ENCODE measurements at places on chromosomes 5 and 9.

DNA sequence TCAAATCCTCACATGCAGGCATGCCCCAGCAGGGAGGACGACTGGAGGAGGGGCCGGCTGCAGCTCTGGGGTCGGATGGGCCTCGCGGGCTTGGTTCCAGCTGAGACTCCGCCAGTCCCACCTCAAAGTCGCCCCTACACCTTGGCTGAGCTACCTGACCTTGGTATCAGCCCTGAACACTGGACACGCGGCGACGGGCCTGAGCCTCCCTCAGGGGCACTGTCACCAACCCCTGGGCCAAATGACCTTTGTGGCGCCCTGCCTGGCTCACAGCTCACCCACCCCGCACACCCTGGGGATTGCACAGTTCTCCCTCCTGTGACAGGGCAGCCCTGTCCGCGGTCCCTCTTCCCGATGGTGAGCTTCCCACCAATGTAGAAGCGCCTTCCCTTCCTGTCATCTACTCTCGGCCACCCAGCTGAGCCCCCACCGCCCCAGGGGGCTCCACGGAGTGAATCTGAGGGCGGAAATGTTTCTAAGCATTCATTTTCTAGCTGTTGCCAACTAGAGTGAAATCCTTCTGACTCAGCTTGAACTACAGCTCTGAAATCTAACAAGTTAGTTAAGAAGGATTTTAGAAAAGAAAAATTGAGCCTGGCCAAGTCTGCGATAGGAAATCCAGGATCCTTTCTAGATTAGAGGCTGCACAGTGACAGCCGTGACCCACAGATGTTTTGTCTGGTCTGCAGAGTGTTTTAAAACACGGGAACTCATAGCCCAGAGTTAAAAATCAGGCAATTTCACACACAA, 138.9 kb upstream of the PHYKPL start:
- DNase-seq = no peak

DNA sequence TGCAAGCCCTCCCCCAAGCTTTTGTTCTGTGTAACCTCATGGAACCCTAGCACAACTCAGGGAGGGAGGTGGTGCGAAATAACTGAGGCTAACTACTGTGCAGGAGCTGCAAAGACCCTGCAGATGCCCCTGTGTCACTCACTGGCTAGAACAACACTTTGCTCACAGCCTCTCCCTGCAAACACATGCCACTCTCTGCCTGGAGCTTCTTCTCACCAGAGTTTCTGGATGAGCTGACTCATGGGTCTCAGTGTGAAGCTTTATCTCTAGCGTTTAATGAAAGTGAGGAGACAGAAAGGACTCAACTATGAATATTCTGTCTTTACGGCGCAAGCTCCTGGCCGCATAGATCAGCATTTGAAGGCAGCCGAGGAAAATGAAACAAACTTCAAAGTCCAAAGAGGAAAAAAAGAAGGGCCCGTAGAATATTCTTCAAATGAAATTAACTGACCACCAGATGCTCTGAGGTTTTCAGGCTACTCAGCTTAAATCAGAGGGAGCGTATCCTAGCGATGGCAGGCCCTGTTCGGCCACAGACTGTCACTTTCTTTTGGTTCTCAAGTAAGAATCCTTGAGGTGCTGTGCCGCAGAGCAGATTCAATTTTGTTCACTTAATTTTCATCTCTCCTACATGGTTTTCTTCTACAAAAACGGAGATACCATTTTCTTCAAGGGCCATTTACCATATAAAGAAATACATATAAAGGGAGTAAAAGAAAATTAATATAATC, 77.7 kb upstream of the TAS2R1 start:
- DNase-seq = no peak

GRCh38 chr5:856531-857425, 6.0 kb upstream of the ZDHHC11 start:
- no peak for DNase-seq

- no peak for DNase-seq
Measured at GRCh38 chr9:18018661-18019060, 439.8 kb downstream of the SH3GL2 start.

- no peak for DNase-seq
Measured at GRCh38 chr5:89595056-89595455, 712.1 kb upstream of the MEF2C start.

- DNase-seq = no peak
Measured at GRCh38 chr5:180234271-180234670, 25.3 kb upstream of the RASGEF1C start.

- DNase-seq = no peak
Measured at GRCh38 chr9:37528652-37529471, 43.1 kb downstream of the POLR1E start.

- no peak for DNase-seq
Measured at GRCh38 chr5:66322786-66323528, 178.9 kb downstream of the SREK1 start.

DNA sequence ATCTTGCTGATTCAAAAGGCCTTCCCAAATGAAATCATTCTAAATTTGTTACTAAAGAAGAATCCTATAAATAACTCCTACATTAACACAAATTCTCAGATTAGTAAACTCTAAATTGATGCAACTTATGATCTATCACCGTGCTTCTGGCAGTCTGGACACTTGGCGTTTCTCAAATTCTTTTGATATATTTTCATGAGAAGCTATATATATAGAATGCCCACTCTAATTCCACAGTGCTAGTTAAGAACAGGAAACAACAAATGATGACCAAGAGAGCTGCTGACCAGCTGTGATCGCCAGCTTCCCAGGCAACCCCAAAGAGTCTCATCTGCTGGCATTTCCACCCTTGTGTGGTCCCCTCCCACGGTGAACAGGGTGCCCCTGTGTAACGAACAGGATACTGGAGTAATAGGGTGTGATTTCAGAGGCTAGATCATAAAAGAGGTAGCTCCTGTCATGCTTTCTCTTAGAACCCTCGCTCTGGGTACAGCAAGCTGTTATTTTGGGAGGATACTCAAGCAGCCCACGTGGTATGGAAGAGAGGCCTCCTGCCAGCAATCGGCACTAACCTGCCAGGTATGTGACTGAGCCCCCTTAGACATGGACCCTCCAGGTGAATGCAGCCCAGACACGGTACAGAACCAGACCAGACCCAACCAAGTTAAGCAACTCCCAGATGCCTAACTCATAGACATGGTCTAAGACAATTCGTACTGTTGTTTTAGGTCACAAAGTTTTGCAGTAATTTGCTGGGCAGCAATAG, 64.7 kb downstream of the CDC14B start:
- DNase-seq = no peak

GRCh38 chr5:121726991-121727390, 124.7 kb upstream of the FTMT start:
- DNase-seq = no peak

DNA sequence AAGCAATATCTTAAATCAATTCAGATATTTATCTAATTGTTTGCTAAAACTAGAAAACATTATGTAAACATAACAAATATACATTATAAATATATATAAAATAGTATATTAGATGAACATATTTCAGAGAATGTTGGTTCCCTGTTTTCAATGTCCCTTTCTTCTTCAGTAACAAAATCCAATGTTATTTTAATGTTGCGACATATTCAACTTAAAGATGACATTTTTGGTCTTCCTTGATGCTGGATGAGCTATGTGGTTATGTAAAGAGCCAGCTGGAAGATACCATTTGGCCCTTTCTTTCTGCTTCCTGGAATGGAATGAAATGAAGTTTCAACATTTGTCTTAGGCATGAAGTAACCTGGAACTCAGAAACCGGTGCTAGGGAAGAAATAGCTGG, 668.1 kb upstream of the CDH6 start:
- DNase-seq = no peak

DNA sequence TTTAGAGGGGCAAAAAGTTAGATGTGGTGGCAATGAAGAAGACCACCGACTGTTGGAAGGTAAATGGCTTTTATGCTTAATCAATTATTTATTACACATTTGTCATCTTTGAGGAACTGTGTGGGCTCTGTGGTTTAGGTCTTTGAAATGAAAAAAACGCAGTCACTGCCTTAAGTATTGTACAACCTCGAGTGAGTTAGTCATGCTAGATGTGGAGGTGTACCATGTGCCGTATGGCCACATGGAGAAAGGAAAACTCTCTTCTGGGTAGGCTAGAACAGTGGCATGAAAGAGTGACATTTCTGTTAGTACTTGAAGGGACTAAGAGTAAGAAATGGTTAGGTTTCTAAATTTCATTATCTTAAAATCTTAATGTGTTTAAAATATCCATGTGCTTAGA, 166.1 kb downstream of the HACD4 start:
- no peak for DNase-seq

GRCh38 chr5:14206028-14206725, 63.0 kb downstream of the TRIO start:
- DNase-seq = no peak

DNA sequence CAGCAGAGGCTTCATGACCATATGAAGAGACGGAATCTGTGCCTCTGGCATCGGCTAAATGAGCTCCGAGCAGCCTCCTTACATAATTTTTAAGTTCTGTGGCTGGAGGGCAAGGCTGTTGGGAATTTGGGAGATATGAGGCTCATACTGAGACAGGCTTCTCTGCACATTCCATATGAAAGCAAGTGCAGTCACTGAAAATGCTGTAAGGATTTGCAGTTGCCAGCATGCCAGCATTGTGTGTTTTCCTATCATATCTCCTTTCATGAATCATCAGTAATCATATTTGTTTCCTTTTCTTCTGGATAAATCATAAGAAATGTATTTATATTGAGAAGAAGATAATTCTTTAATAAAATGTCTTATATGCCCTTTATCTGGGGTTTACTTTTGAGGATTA, 775.4 kb downstream of the SEMA5A start:
- no peak for DNase-seq

- no peak for DNase-seq
Measured at GRCh38 chr5:29208024-29208423, 1985.5 kb upstream of the CDH6 start.

DNA sequence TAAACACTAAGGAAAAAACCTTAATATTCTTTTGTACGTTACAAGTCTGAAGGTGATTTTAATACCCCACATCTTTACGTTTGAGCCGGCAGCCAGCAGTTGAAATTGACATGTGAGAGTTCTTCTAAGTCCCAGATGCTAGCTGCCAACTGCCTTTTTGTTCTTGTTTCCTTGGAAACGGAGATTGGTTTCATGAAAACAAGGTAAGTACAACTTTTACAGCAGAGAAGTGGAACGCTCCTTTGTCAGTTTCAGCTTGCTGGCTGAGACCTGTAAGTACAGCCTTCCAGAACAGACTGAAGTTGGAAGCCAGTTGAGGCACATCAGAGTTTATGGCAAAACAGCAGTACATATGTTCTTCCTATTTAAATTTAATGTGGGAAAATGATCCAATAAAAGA, 1018.4 kb upstream of the ARRDC3 start:
- DNase-seq = no peak

DNA sequence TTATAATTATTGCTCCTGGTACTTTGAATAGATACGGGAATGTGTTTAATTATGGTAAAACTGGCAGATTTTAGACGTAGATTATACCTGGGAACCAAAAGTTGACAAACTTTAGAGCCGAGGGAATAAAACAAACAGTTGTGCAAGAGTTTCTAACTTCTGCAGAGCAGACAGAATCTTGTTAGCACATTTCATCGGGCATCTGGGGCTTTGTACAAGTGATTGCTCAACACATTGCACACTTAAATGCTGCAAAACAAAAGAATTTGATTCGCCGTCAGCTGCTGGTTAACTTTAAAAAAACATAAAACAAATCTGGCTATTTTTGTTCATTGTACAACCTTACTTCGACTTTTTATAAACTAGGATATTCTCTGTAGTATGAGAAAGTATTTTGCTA, 398.1 kb downstream of the MAN2A1 start:
- DNase-seq = no peak

- no peak for DNase-seq
Measured at GRCh38 chr5:53971551-53971950, 338.8 kb downstream of the ARL15 start.

- no peak for DNase-seq
Measured at GRCh38 chr5:113132564-113132963, 156.0 kb downstream of the DCP2 start.

DNA sequence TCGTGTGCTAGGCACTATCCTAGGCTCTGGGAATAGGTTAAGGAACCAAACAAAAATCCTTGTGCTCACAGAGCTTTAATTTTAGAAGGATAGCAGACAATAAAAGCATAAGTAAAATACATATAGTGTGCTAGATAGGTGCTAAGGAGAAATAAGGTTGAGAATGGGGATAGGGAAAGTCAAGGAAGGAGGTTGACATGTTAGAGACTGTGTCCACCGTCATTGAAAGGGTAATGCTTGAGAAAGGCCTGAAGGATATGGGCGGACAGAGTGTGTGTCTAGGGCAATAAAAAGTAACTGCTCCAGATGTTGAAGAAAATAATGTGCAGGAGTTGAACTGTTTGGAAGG, 482 bp upstream of the TDRD7 start:
- no peak for DNase-seq

GRCh38 chr5:122749886-122750285, 25.0 kb upstream of the SNX2 start:
- DNase-seq = no peak

DNA sequence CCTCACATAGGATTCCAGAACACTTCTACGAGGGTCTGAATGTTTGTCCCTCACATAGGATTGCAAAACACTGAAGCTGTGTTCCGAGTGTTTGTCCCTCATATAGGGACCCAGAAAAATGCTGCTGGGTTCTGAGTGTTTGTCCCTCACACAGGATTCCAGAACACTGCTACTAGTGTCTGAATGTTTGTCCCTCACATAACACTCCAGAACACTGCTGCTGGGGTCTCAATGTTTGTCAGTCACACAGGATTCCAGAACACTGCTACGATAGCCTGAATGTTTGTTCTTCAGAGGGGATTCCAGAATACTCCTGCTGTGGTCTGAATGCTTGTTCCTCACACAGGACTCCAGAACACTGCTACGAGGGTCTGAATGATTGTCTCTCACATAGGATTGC, 218.7 kb downstream of the FOXD4L6 start:
- DNase-seq = no peak

DNA sequence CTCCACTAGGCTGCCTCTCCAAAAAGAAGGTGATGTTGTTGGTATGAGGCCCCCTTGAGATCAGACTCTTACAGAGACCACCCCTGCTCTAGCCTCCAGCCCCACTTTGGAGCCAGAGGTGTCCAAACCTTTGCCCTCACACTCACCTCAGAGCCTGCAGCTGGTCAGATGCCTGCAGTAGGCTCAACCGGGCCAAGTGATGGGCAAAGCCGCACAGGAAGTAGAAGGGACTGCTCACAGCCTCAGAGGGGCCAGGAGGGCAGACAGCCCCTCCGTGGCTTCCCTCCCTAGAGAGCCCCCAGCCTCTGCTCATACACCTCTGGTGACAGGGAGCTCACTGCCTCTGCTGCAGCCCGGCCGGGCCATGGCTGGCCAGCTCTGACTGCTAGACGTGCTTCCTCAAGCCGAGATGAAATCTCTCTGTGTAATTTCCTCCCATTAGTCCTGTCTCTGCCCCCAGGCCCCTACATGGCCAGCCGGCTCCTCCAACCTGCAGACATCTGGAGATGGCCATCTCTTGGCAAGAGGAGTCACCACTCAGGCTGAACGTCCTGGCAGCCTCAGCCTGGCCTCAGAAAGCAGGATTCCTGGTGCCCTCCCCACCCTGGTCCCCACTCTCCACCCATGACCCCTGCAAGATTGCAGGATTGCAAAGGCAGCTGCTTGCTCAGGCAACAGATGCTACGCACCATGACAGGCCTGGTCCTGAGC, 7.3 kb upstream of the TCF7 start:
- no peak for DNase-seq

All from GOT3 (cell line).